Activated CD8-positive, alpha-beta T cell treated with anti-CD3 and anti-CD28 coated beads for 36 hours (primary cell): ENCODE measurements at places on chromosomes 1 and 21.

- no peak for DNase-seq
Measured at GRCh38 chr21:24323536-24323935, 1283.7 kb downstream of the MRPL39 start.

DNA sequence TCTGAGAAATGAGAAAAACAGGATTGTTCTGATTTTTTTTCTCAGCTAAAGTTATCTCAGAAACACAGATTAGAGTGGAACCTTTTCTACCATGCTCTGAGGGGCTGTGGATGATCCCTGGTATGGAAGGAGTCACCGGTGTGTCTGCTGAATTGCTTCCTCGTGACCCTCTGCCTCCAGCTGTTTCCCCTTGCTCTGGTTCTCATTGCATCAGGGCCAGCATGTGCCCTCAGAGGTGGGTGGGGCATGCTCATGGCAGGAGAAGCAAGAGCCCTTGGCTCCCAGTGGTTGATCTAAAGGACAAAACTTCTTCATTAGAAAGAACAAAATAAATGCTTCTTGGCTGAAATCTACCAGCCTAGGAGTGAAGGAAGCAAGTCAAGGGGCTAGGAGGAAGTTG is 183.2 kb upstream of the HMCN1 start:
- no peak for DNase-seq

- no peak for DNase-seq
Measured at GRCh38 chr1:50661626-50662025, 238.4 kb upstream of the DMRTA2 start.

DNA sequence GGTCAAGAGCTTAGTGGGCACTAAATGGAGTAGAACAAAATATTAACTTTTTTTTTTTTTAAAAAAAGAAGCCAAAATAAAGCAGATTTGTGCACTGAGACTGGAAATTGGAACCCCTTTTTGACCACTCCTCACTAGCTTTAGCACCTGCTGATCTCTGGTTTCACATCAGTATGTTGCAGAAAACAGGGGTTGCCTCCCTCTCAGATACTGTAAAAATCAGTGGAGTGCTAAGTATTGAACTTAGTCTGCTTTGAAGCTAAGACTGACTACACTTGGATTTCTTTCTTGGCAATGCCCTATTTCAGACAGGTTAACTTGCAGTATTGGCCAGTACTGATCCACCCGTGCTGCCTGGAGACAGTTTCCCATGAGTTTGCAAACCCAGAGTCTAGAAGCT is 2.7 kb upstream of the KIAA0040 start:
- no peak for DNase-seq

GRCh38 chr1:41872074-41872473 is 46.6 kb downstream of the HIVEP3 start:
- no peak for DNase-seq

DNA sequence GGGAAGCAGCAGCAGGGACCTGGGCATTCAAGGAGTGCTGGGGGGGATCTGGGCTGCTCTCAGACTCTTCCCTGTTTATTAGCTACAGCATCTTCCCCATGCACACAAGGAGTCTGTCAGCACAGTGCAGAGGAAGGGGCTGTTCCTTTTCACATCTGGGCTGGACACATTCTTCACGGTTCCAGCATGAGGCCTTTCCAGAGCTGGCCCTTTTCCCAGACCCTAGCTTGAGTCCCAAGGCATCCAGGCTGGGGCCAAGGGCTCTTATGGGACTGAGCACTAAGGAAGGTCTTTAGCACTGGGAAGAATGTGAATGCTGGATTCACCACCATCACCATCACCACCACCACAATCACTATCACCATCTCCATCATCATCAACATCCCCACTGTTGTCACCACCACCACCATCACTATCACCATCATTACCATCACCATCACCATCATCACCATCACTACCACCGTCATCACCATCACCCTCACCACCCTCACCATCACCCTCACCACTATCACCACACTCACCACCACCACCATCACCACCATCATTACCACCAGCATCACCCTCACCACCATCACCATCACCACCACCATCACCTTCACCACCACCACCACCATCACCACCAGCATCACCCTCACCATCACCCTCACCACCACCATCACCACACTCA is 28.4 kb downstream of the PARK7 start:
- DNase-seq = no peak

- no peak for DNase-seq
Measured at GRCh38 chr1:27958513-27958912, 1.3 kb upstream of the XKR8 start.

- no peak for DNase-seq
Measured at GRCh38 chr21:35948982-35949381, 111.3 kb downstream of the SETD4 start.

- no peak for DNase-seq
Measured at GRCh38 chr1:241715435-241715834, 63.4 kb downstream of the WDR64 start.
